ENCODE measurements at places on chromosomes 6 and 20.

GRCh38 chr6:139313229-139313628 is 21.4 kb upstream of the TXLNB start:
- DNase-seq, result no peak

- DNase-seq, result no peak
These were observed 19.6 kb upstream of the CLIC5 start for GRCh38 chr6:46035242-46035641.

- no peak for DNase-seq
These were observed 160.9 kb upstream of the AFDN start for GRCh38 chr6:167665698-167666330.

DNA sequence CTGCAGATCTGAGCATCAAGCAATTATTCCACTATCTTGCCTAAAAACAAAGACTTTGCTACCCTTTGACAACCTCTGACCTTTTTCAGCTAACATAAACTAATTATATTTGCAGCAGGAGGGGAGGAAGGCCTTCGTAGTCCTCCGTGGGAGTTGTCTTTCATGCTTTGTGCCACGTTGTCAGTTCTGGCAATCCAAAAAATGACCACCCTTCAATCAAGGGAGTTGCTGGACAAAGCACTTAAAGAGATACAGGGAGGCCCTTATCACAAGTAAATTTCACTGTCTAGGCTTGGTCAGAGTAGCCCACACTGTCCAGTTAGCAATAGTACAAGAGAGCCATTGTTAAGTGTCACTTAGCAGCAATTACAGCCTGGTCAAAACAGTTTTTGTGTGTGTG is 578.9 kb downstream of the HAO1 start:
- DNase-seq, result no peak

DNA sequence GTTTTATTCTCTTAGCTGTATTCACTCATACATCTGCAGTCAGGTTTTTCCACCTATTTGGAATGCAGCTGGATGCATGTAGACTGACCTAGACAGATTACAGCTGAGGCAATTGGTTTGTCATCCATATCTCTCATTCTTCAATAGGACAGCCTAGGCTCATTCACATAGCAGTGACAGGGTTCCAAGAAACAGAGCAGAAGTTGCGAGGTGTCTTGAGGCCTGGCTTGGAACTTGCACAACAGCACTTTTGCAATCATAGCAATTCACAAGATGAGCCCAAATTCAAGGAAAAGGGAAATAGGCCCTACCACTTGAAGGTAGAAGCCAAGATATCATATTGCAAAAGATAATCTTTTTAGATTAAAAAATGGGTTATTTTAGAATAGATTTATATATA is 508.9 kb upstream of the JAG1 start:
- DNase-seq, result no peak

DNA sequence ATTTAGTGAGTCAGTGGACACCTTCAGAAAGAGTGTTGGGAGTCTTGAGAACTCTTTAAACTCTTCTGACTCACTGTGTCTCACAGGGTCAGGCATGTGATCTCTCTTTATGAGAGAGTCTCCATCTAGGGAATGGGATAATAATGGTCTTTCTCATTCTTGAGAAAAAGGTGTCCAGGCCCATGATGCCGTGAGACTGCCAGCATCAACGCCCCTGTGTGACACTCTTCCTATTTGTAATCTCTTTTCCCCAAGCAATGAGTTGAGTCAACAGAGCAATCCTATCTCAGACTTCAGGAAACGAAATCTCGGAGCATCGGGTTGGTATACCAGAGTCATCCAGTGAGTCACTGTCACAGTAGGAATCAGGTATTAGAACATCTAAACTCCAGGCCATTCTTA is 82.3 kb upstream of the BMP2 start:
- DNase-seq, result no peak

DNA sequence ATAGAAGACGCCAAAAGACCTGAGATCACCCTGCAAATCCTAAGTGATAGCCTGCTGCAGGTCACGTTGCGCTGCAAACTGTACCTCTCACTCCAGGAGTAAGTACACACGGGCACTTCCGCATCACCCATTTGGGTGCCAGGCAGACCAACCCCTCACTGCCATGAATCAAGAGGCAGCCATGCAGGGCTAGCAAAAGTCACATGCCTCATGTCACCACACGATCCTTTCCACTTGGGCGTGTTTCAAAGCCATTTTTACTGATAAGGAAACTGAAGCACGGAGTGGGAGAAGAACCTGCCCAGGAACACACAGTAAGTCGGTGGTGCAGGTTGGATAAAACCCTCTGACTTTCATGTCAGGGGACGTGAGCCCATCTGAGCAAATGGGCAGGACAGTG is 37.0 kb downstream of the BPIFB1 start:
- DNase-seq, result no peak

DNA sequence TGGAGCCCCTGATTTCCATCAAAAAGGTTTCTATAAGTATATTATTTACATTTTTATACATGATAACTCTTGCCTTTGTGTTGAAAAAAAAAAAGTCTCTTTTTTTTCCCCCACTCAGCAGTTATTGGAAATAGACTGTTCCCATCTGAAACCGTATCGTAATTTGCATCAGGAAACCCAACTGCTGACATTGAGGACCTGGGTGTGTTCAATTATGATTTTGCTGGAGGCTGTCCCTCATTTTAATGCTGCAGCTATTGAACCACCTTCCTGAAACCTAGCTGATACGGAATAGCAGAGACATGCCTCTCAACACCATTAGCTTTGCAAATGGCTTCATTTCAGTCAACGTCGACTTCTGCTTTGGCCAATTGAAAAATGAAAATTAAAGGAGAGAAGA is 98.9 kb downstream of the ZNF217 start:
- DNase-seq, result no peak

DNA sequence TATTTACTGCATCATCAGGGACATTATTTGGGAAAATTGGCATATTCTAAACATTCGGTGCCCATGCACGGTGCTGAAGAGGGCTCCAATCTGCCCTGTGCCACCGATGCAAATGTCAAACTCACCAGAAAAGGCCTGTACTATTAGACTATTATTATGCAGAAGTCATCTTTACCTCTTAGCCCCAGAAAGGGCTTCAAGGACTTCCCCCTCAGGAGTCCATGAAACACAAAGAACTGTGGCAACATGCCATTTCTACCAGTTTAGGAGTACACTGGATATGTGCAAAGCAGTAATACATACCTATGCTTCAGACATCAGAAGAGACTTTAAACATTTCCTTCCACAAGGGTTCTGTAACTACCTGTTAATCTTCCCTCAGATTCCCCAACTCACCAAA is 8.6 kb downstream of the DIDO1 start:
- no peak for DNase-seq

DNA sequence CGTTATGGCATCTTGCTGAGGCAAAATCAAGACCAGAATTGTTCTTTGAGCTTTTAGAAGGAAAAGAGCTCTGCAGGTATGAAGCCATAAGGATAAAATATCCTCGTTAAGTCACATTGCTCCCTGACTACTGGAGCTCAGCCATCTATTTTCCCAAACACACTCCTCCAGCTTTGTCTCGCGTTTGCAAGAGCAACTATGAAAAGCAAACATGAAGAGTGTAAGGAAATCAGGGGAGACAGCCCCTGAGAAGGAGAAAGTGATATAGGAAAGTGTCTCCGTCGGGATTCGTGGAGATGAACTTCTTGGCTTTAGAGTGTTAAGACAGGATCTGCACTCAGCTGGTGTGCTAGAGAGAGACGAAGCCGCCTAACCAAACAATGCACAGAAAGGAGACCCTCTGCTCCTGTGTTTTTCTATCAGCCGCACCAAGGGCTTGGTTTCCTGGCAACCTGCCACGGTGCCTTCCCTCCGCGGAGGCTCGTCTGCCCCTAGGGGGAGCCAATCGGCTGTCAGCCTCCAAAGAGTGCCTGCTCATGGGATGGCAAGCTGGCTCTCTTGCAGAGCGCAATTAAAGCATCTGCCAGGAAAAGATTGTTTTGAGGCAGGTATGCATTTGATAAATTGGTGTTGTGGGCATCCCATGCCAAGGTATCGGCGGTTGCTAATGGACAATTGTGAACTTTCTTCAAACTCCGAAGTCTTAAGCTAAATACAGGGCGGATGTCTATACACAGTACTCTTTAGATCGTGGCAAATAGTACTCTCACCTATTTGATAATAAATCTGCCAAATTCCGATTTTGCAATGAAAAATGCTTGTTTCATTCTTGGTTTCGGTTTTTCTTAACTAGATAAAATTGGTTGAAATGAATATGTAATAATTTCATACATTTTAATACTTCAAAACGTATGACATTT is 603.2 kb downstream of the RNF144B start:
- DNase-seq, result no peak
